Gastroesophageal sphincter (tissue), 4 donors: ENCODE measurements at places on chromosomes 5 and 9. TPM values are rescaled to one million over a fixed set of nuclear protein-coding genes. Genes with fewer than 3 reads are reported as not detected.

Gene LAMC3
- 0.50 TPM for total RNA-seq

- no peak for ATAC-seq
Measured at GRCh38 chr5:83608122-83608521, 112.5 kb downstream of the HAPLN1 start.

DNA sequence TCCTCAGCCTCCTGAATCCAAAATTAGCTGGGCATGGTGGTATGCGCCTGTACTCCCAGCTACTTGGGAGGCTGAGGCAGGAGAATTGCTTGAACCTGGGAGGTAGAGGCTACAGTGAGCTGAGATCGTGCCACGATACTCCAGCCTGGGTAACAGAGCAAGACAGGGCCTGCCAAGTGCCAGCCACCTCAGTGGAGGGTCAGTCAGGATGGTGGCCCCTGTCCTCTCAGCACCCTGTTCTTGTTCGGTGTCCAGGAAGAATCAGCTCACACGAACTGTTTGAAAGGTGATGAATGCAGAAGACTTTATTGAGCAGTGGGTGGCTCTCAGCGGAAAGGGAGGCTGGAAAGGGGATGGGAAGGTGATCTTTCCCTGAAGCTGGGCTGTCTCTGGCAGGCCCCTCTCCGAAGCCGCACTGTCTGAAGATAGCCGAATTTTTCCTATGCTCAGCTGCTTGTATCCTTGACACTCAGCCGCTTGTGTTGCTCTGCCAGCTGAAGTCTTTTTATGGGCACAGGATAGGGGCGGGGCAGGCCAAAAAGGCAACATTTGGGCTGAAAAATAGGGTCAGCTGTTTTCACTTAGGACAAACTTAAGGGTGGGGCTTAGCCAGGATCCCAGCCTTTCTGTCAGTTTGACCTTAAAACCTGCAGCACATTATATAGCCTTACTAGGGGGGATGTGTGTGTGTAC is 50.9 kb downstream of the UBE2R2 start:
- peak; percentile 84 for ATAC-seq

DNA sequence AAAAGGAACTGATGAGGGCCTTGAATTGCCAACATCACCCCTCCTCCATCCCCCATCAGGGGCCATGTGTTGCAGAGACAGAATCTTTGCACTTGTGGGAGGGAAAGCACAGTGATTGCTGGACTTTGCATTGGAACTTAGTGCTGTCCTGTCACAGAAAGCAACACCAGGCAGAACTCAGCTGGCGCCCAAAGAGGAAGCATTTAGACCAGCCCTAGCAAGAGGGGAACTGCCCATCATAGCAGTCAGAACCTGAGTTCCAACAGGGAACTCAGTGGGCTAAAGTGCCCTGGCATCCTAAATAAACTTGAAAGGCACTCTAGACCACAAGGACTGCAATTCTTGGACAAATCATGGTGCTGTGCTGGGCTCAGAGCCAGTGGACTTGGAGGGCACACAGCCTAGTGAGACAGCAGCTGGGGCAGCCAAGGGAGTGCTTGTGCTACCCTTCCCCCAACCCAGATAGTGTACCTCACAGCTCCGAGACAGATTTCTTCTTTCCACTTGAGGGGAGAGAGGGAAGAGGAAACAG is 128.1 kb downstream of the ACTL7B start:
- peak; percentile 34 for ATAC-seq

DNA sequence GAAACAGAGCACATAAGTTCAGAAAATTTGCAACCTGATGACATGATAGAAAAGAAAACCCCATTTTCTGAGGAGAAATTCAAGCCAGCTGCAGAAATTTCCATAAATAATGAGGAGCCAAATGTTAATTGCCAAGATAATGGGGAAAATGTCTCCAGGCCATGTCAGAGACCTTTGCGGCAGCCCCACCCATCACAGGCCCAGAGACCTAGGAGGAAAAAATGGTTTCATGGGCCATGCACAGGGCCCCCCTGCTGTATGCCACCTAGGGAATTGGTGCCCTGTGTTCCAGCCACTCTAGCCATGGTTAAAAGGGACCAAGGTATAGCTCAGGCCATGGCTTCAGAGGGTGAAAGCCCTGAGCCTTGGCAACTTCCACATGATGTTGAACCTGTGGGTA is 118.1 kb downstream of the NR2F1-AS1 start:
- no peak for ATAC-seq
